Stimulated activated CD4-positive, alpha-beta T cell treated with anti-CD3 and anti-CD28 coated beads, Interleukin-1b, Interleukin-23, amount 100 ng/mL, for 24 hours (primary cell): ENCODE measurements at places on chromosomes 4 and X.

DNA sequence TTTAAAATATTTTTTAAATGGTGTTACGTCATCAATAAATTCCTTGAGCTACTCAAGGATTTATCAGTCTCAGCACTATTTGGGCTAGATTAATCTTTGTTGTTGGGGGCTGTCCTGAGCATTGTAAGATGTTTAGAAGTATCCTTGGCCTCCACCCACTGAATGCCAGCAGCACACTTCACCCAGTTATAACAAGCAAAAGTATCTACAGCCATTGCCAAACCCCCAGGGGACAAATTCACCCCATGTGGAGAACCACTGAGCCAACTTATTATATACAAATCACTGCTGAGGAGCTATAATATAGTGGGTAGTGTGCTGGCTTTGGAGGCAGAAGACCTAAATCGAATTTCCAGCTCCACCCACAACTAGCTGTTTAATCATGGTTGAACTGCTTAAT is 58.3 kb downstream of the ATP10D start:
- no peak for DNase-seq

GRCh38 chrX:32778965-32779364 is 432.4 kb downstream of the DMD start:
- DNase-seq: no peak

GRCh38 chr4:152304220-152304619 is 231.7 kb downstream of the FBXW7 start:
- DNase-seq: no peak

GRCh38 chr4:25030277-25031076 is at the start of gene LGI2:
Gene LGI2 (minus strand): TSS chr4:25030946. CDS start chr4:25030693, 253 bp downstream.
- no peak for DNase-seq

- no peak for DNase-seq
Measured at GRCh38 chr4:38939165-38939564, 71.6 kb downstream of the FAM114A1 start.

GRCh38 chr4:4771160-4771559 is 88.3 kb upstream of the MSX1 start:
- no peak for DNase-seq

GRCh38 chr4:38131371-38132091 is 171.3 kb downstream of the PTTG2 start:
- DNase-seq: peak; percentile 62

DNA sequence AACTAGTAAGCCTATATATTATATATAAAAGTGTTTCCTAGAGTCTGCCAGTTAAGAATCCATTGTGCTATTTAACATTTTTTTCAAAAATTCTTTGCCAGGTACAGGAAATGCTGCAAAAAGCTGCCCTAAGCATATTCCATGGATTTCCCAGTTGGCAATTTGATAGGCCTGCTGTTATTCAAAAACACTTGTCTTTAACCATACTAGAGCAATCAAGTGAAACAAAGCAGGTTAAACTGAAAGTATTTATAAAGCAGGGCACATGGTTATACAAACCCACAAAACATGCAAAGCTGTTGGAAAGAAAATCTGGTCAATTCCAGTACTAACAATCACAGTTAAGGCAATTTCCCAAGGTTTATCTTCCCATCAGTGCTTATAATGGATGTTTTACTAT is 159.9 kb downstream of the UNC5C start:
- DNase-seq: no peak

- DNase-seq: no peak
Measured at GRCh38 chr4:16952462-16952871, 54.0 kb upstream of the LDB2 start.

- no peak for DNase-seq
Measured at GRCh38 chrX:9862525-9862924, 76.3 kb downstream of the SHROOM2 start.

DNA sequence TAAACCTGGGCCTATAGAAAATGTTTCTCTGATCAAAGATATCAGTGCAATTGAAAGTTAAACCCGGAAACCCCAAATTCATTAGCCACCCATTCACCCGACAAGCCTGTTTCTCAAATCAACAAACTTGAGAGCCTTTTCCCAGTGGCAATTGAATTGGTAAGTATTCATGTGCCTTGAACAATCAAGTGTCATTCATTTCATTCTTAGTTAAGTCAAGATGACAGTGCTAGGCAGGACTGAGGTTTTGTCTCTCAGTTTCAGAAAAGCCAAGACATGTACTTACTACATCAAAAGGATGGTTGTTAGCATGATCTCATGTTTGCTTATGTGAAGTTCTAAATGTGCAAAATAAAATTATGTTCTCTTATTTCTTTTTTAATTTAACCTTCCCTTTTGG is 32.3 kb downstream of the CC2D2A start:
- DNase-seq: no peak

DNA sequence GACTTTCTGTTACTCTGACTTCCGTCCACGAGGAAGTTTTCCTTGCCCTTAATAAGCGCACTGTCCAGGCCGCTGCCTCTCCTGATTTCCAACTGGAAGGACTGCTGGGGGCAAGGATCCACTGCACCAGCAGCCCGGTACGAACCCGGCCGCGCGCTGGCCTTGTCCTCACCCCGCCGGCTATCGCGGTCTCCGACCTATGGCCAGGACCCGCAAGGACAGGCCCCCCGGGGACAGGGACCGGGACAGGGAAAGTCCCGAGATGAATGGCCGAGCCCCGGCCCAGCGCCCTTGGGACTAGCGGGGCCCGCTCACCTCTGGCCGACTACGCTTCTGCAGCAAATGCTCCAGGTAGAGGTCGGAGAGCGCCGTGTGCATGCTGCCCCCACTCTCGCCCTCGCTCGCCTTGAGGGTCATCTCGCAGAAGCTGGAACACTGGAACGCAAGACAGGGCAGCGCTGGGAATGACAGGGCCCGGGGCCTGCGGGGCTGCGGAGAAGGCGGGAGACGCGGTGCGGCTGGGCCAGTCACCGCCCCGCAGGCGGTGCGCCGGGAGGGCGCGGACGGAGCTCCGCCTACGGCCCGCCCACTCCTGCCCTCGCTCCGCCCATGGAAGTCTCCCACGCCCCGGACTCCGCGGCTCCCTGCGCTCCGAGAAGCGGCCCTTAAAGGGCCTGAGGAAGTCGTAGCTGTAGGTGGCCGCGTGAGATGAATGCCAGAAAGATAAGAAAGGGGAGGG is at the start of gene MPP1:
Gene MPP1 (minus strand): TSS at position 529 of the 739 bp plus-strand sequence. CDS start 112 bp downstream, at position 417.
- peak; percentile 62 for DNase-seq

- no peak for DNase-seq
Measured at GRCh38 chrX:112677167-112677566, 2.6 kb downstream of the LHFPL1 start.

- no peak for DNase-seq
Measured at GRCh38 chr4:2570551-2571222, 34.2 kb downstream of the FAM193A start.

DNA sequence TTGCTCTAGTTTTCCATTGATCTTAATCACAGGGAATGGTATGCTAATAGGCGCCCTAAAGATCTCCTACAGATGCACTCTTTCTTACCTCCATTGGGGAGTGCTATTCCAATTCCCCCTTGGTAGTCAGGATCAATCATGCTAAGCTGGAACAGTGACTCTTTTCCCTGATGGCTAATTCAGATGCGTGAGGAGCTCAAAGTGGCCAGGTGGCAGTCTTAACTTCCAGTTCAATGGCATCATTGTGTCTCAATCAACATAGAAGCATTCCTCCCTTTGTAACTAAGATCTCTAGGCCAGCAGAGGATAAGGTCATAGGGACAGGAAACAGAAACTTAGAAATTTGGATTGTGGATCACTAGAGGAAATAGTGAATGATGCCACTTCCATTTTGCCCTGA is 216.8 kb downstream of the GRID2 start:
- no peak for DNase-seq

DNA sequence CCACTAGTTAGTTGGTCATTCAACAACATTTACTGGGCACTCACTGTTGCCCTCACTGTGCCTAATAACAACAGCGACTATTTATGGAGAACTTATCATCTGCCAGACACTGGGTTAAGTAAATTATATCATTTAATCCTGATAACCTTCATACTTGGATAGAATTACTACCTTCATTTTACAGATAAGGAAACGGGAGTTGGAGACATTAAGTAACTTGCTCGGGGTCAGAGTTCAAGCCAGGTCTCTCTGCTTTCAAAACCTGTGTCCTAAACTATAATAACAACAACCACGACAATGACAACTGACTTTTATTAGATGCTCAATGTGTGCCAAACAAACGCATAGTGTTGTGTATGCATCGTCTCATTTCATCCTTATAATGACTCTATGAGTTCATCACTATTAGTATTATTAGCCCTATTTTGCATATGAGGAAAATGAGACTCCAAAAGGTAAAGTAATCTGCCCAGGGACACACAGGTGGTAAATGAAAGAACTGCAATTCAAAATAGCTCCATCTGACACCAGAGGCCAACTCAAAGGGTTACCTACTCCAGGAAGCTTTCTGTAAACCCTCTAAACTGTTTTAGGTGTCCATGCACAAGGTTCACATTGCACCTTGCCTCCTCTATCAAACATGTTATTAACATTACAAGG is 98.4 kb upstream of the ACSL4 start:
- no peak for DNase-seq

DNA sequence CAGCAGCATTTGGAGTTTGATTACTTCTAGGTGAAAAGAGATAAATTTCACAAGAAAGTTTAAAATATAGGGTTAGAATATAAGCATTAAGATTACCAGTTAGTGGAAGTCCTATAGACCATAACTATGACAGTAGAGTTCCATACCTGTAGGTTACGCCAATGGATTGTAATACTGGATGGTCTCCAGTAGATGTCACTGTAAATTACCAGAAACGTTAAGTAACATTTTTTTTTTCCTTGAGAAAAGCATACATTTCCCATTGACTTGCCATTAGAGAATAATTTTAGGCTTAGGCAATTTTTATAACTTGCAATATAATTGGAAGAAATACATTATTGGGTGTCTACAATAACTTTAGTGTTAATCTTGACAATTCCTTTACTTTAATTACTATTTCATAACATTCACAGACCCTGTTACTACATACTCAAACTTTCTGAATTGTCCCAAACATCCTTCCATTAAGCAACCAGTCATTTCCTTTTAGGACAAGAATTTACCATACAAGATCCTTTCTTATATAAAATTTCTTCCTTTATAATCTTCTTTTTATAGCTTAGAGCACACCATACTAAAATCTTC is 304.1 kb upstream of the TECRL start:
- DNase-seq: no peak

GRCh38 chr4:25865586-25865985 is 2.8 kb upstream of the SEL1L3 start:
- no peak for DNase-seq
